ENCODE measurements at places on chromosomes 5 and 9.

GRCh38 chr5:58760222-58760621 lies 177.3 kb downstream of the RAB3C start:
- DNase-seq = no peak

DNA sequence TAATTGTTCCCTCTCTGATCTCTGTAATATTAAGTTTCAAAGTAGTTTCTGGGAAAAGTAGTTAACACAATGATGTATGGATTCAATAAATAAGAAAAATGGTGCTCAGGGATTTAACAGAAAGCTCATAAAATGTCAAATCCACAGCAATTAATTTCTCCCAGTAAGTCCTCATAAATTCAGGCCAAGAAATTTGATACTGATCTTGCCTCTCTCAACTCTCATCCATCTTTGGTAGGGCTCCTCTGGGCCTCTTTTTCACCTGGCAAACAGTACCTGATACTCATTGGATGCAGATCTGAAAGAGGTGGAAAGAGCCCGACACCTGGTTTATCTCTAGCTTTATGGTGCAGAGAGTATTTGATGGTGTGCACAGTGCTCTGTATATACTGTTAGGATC lies 106.1 kb downstream of the STK32A start:
- no peak for DNase-seq

DNA sequence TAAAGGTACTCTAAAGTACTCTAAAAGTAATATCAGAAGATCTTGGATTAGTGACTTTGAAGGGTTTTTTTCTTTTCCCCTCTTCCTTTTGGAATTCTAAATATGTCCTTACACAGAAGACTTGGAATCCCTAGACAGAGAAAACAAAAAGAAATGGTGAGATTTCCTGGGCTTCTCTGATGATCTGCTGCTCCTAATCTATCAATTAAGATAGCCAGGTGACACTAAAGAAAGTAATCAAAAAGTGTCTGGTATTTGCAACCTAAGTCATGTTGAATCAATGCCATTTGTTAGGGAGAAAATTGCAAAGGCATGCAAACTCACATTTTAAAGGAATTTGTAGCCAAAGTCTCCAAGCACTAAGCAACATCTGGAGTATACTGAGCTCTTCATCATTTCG lies 29.5 kb upstream of the MYO10 start:
- DNase-seq = no peak

GRCh38 chr9:87793292-87793691 lies 67.4 kb downstream of the CTSL start:
- peak; percentile 92 for DNase-seq

- no peak for DNase-seq
These were observed 46.5 kb downstream of the IRX2 start for GRCh38 chr5:2704806-2705645.

GRCh38 chr9:129523943-129524581 lies 96.8 kb downstream of the C9orf50 start:
- no peak for DNase-seq

DNA sequence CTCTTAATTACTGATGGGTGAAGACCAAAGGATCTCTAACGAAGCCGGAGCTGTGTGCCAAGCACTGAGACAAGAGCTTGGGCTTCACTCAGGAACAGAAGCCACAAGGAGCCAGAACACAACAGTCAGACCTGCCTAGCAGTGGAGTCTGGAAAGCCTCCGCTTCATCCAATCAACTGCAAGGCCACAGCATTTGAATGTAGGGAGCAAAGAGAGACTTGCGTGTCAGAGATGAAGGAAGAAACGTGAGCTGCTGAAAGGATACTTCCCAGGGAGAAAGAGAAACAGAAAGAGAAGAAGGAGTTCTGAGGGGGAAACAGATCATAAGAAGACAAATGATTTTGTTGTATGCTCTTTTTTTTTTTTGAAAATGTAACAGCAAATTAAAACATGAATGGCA lies 43.5 kb downstream of the DDX31 start:
- no peak for DNase-seq

All from ELR (cell line).